ENCODE measurements at places on chromosomes 2 and 18. TPM values are rescaled to one million over a fixed set of nuclear protein-coding genes. Genes with fewer than 3 reads are reported as not detected.

GRCh38 chr2:98656800-98657199 lies 48.4 kb downstream of the UNC50 start:
- no peak for DNase-seq
- no peak overlapping the region for H3K4me3 ChIP-seq
- H3K27me3 ChIP-seq, result no peaks in the 10 kb centered on the region
- H3K27ac ChIP-seq, result no peak overlapping the region
- H3K4me1 ChIP-seq, result no peaks in the 10 kb centered on the region
- H3K36me3 ChIP-seq, result no peaks in the 10 kb centered on the region

DNA sequence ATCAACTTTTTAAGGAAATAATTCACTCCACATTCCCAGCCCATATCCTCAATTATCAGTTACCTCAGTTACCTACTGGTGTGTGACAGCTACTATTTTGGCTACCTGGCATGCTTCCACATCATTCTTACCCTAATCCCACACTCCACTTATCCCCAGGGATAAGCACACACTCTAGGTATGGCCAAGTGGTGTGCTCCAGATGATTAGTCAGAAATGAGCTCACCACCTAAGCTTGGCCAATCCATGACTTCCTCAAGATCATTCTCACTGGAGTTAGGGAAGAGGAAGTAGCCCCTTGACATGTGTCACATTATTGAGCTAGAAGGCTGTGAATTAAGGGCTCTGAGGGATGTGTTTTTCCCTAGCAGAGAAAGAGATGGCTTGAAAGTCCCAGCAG lies 20.9 kb upstream of the SMAD4 start:
- no peaks in the 10 kb centered on the region for H3K36me3 ChIP-seq
- H3K4me3 ChIP-seq, result no peak overlapping the region
- H3K27me3 ChIP-seq, result no peaks in the 10 kb centered on the region

DNA sequence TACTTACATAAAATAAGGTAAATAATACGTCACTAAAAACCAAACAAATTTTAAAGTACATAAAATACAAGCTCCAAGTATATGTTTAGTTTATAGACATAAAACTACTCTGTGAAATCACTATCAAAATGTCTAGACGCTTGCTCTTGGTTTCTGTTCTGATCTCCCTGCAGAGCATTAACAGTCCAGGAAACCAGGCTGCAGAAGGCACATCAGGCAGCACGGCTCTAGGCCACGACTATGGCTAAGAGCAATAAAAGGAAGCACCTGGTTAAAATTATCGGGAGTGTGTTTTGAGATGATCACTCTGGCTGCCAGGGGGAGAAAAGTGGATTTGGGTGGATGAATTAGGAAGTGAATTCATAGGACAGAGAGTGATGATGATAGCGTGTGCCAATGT lies 196.0 kb upstream of the SPHKAP start:
- no peak overlapping the region for H3K4me3 ChIP-seq
- DNase-seq, result no peak
- H3K4me1 ChIP-seq, result no peaks in the 10 kb centered on the region
- H3K27ac ChIP-seq, result no peak overlapping the region
- no peaks in the 10 kb centered on the region for H3K36me3 ChIP-seq
- H3K27me3 ChIP-seq, result no peaks in the 10 kb centered on the region

DNA sequence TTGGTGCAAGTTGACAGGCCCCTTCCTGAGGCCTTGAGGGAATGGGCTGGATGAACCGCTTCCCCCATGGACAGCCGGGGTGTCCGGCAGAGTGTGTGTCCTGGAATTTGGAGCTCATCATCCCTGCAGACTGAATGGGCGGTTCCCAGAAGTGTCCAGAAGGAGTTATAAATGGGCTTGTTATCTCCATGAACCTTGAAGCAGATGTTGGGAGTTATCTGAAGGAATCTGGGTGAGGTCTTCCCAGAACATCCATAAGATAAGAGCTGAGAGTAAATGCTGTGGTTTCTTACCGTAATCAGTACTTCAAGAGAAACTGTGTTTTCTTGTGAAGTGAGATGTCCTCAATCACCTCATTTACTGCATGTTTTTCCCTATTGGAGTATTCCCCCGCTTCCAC lies 21.1 kb downstream of the PLB1 start:
- H3K4me1 ChIP-seq, result no peaks in the 10 kb centered on the region
- H3K27ac ChIP-seq, result no peak overlapping the region
- H3K4me3 ChIP-seq, result no peak overlapping the region
- H3K36me3 ChIP-seq, result no peaks in the 10 kb centered on the region
- DNase-seq, result no peak

DNA sequence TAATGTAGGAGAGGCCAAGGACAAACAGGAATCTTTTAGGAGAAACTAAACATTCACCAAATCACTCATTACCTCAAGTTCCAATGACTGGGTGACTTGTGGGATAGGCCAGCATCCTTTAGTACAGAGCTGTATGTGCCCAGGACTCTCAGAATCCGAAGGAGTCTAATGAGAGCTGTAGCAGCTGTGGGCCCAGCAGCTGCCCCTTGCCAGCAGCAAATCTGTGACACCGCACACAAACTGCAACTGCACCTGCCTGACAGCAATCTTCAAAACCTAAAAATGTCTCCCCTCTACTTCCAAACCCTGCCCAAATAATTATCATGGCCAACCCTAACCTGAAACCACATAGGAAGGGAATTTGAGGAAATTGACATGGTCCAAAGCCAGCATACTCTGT lies 44.5 kb upstream of the ACVR2A start:
- no peaks in the 10 kb centered on the region for H3K36me3 ChIP-seq
- H3K4me3 ChIP-seq, result no peak overlapping the region
- H3K27me3 ChIP-seq, result no peaks in the 10 kb centered on the region
- no peaks in the 10 kb centered on the region for H3K4me1 ChIP-seq
- DNase-seq, result no peak

ELOA2 gene
- total RNA-seq, result not detected

DNA sequence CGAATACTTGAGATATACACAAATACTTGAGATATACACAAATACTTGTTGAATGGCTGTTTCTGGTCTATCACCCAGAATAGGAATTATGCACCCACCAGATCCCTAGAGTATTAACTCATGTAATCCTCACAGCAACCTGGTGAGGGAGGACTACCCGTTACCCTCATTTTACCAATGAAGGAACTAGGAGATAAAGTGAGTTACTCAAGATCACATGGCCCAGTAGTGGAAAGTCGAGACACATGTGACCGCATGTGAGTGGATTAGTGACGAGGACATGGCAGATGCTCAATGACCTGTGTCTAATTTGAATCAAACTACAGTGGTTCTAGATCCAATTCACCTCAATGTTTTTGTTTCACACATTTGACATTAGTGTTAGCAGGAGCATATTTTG lies 2.4 kb downstream of the MOGAT1 start:
- H3K4me3 ChIP-seq, result no peak overlapping the region
- H3K27me3 ChIP-seq, result no peaks in the 10 kb centered on the region
- H3K36me3 ChIP-seq, result no peaks in the 10 kb centered on the region

DNA sequence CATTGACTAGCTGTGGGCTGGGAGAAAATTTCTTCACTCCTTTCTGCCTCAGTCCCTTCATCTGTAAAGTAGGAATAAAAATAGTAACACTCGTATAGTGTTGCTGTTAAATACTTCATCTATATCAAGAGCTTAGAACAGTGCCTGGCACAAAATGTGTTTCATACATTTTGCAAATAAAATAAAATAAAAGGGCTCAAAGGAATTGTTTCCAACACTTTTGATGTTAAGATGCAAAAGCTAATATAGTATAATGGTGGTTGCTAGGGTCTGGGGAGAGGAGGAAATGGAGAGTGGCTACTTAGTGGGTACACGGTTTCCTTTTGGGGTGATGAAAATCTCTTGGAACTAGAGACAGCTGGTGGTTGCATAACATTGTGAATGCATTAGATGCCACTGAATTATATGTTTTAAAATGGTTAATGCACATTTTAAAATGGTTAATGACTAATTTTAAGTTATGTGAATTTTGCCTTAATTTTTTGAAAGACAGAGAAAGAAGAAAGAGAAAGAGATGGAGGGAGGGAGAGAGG lies 542.1 kb upstream of the ID2 start:
- H3K4me3 ChIP-seq, result no peak overlapping the region
- H3K4me1 ChIP-seq, result peaks cover 5% of the 10 kb centered on the region

NXPH2 gene
- total RNA-seq, result 1.2 TPM

MC4R gene
- not detected for total RNA-seq

RNMT gene
- 64.8 TPM for total RNA-seq

- no peak overlapping the region for H3K4me3 ChIP-seq
- no peak for DNase-seq
- no peak overlapping the region for H3K27ac ChIP-seq
- H3K4me1 ChIP-seq, result no peaks in the 10 kb centered on the region
- no peaks in the 10 kb centered on the region for H3K27me3 ChIP-seq
Observed at GRCh38 chr2:121257480-121257840, 27.5 kb downstream of the TFCP2L1 start.

GRCh38 chr2:159147690-159148089 lies 138.8 kb downstream of the WDSUB1 start:
- no peaks in the 10 kb centered on the region for H3K27me3 ChIP-seq
- DNase-seq, result no peak
- H3K27ac ChIP-seq, result no peak overlapping the region
- H3K4me3 ChIP-seq, result no peak overlapping the region
- H3K36me3 ChIP-seq, result no peaks in the 10 kb centered on the region

GRCh38 chr18:57497372-57498294 lies 62.5 kb downstream of the ONECUT2 start:
- H3K4me1 ChIP-seq, result no peaks in the 10 kb centered on the region
- H3K27me3 ChIP-seq, result no peaks in the 10 kb centered on the region
- DNase-seq, result no peak
- no peaks in the 10 kb centered on the region for H3K36me3 ChIP-seq
- H3K4me3 ChIP-seq, result no peak overlapping the region
- no peak overlapping the region for H3K27ac ChIP-seq

DLX2 gene
- total RNA-seq, result not detected

DNA sequence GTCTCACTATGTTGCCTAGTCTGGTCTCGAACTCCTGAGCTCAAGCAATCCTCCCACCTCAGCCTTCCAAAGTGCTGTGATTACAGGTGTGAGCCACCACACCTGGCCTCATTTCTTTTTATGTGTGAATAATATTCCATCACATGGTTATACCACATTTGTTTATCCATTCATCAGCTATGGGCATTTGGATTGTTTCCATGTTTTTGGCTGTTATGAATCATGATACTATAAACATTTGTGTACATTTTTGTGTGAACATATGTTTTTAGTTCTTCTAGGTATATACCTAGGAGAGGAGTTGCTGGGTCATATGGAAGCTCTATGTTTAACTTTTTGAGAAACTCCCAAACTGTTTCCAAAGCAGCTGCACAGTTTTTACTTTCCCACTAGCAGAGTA lies 24.4 kb downstream of the PKP4 start:
- H3K4me3 ChIP-seq, result no peak overlapping the region
- no peaks in the 10 kb centered on the region for H3K4me1 ChIP-seq
- DNase-seq, result no peak
- no peaks in the 10 kb centered on the region for H3K27me3 ChIP-seq
- H3K36me3 ChIP-seq, result no peaks in the 10 kb centered on the region

- H3K27me3 ChIP-seq, result no peaks in the 10 kb centered on the region
- H3K27ac ChIP-seq, result no peak overlapping the region
- no peaks in the 10 kb centered on the region for H3K4me1 ChIP-seq
- no peak for DNase-seq
Observed at GRCh38 chr2:77588438-77588837, 66.3 kb upstream of the LRRTM4 start.

TMEFF2 gene
- 1.5 TPM for total RNA-seq

GRCh38 chr18:8994603-8995002 lies 107.9 kb upstream of the NDUFV2 start:
- H3K36me3 ChIP-seq, result no peaks in the 10 kb centered on the region
- no peak overlapping the region for H3K27ac ChIP-seq

DNA sequence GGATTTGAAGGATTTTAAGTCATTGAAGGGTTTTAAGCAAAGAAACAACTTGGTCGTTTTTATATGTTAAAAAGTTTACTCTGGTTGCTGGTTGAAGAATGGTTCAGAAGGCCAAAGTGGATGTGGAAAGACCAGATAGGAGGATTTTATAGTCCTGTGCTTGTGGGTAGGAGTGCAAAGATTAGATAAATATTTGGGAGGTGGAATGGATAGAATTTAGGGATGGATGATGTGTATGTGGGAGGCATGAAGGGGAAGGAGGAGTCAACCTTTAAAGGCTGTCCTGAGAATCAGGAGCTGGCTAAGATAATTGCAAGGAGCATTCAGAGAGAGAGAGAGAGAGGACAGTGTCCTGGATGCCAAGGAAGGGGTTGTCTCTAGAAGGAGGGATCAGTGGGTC lies 190.1 kb upstream of the SPRED2 start:
- H3K36me3 ChIP-seq, result no peaks in the 10 kb centered on the region
- H3K4me3 ChIP-seq, result no peak overlapping the region
- peak overlapping the region; percentile 61 for H3K27ac ChIP-seq
- DNase-seq, result no peak

GRCh38 chr2:117481608-117482007 lies 332.9 kb upstream of the DDX18 start:
- H3K4me3 ChIP-seq, result no peak overlapping the region
- H3K4me1 ChIP-seq, result no peaks in the 10 kb centered on the region
- no peaks in the 10 kb centered on the region for H3K27me3 ChIP-seq
- H3K27ac ChIP-seq, result no peak overlapping the region
- DNase-seq, result no peak

DNA sequence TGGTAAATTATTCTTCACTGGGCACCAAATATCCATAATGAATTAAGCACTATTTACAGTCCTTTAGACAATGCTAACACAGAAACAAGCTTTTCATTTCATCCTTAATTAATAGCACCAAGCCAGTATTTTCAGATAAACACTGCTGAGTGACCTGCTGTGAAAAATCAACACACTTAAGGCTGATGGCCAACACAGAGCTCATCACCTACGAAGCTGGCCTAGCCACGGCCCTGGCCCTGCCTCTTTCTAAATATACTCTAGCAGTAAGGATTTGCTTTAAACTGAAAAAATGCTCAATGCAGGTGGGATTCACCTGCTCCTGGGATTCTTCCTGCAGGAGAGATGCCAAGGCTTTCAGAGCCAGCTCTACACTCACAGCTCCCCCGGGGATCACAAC lies 18.4 kb downstream of the CYB5A start:
- no peak for DNase-seq
- no peaks in the 10 kb centered on the region for H3K36me3 ChIP-seq
- no peak overlapping the region for H3K27ac ChIP-seq

GRCh38 chr2:188308483-188308882 lies 16.8 kb downstream of the GULP1 start:
- no peak overlapping the region for H3K4me3 ChIP-seq
- no peak for DNase-seq
- H3K27me3 ChIP-seq, result no peaks in the 10 kb centered on the region
- H3K4me1 ChIP-seq, result peaks cover 4% of the 10 kb centered on the region
- H3K27ac ChIP-seq, result no peak overlapping the region

ABCG8 gene
- not detected for total RNA-seq

GRCh38 chr2:70977605-70978205 lies 725 bp upstream of the ANKRD53 start:
- peak overlapping the region; percentile 52 for H3K4me3 ChIP-seq
- DNase-seq, result peak; percentile 49

GRCh38 chr2:144015036-144015435 lies 504.9 kb downstream of the ZEB2 start:
- no peaks in the 10 kb centered on the region for H3K36me3 ChIP-seq
- no peaks in the 10 kb centered on the region for H3K27me3 ChIP-seq
- no peaks in the 10 kb centered on the region for H3K4me1 ChIP-seq
- no peak overlapping the region for H3K4me3 ChIP-seq
- no peak for DNase-seq

SIGLEC15 gene
- total RNA-seq, result not detected

Measured in uterus (tissue), 4 donors.